ENCODE measurements at places on chromosomes 6 and 20.

DNA sequence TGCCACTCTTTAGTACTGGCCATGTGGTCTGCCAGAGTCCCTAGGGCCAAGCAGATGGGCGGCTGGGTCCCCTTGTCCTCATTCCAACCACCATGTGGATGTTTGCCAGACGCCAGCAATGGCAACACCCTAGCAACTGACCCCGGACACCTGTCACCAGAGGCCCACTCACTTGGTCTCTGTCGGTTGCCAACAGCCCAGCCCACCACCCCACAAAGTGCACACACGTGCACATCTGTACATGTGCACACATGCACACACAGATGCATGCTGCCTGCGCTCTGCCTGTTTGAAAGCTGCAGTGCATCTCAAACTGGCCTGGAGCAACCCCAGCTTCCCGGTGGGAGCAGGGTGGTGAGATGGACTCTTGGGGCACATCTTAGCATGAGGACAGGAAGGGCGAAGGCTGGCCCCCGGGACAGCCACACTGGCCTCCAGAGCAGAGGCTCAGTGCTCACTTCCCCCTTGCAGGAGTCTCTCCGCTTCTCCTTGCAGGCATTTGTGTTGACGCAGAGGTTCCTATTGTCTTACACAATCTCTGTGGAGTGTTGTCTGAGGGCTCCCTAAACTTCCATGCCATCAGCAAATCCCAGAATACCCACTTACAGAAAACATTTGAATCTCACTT is 54.0 kb downstream of the PSMG4 start:
- no peak for DNase-seq

DNA sequence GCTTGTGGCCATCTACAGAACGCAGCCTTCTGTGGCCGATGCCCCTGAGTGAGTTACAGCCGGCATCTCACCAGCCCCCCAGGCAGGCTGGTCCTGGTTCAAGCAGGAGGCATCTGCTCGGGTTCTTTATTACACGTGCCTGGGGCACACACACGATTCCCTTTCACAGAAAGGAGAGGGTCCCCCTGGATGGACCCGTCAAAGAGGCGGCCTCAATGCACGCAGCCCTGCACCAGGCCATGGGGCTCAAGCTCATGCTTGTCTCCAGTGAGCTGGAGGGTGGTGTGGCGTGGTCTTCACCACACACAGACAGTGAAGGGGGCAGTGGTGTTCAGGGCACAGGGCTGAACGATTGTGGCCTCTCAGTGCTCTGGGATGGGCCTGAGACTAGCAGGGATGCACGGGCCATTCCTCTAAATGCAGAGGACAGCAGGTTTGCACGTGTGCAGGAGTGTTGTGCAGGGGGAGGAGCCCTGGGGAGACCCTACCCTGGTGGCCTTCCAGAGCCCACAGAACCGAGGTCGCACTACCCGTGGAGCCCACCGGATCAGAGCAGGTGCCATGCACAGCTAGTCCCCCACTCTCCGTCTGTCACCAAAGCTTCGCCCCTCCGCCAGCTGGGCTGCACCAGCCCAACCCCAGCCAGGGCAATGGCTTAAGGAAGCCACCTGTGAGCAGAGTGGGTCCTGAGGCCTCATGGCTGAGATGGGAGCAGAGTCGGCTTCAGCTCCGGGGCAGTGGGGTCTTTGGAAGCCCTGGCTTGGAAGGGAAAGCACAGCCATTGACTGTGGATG is 23.1 kb downstream of the FRMD1 start:
- no peak for DNase-seq

DNA sequence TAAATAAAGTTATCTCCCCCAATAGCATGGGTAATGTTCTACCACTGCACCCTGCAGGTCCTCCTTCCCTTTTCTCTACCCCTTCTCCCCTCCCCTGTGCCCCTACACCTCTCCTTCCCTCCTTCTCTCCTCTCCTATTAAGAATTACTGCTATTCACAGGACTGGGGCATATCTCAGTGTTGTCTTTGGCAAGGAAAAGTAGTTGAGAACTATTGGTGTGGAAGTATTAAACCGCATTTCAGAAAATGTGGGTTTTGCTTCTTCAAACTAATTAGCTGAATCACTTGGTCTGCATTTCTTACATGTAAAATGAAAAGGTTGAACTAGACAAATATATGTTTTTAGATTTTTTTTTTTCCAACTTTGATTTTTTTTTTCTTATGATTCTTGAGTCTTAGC is 296.3 kb downstream of the CDKAL1 start:
- no peak for DNase-seq

DNA sequence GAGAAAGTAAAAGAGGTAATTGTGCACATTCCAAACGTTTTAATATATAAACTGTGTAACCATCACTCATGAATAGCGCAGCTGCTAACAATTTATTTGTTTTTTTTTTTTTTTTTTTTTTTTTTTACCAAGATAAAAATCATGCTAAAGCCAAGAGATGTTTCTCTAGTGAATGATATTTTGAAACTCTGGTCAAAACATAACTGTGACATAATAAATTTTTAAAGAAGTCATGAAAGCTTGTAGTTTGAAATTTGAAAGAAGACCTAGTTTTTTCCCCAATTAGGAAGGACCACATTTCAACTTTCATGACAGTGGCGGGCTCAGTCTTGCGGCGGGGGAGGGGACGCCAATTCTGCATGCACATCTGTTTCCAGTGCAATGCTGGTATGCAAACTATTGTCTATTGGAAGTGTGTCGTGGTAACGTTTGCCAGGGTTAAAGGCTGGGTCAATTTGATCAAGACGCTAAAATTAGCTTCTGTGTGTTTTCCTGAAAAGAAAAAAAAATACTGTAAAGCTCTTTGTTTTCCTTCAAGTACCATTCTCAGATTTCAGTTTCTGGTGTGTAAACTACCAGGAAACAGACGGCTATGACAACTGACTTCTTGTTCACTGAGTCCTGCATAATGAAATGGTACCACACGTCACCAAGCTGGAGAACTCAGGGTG is 211.9 kb downstream of the FOXC1 start:
- peak; percentile 54 for DNase-seq

DNA sequence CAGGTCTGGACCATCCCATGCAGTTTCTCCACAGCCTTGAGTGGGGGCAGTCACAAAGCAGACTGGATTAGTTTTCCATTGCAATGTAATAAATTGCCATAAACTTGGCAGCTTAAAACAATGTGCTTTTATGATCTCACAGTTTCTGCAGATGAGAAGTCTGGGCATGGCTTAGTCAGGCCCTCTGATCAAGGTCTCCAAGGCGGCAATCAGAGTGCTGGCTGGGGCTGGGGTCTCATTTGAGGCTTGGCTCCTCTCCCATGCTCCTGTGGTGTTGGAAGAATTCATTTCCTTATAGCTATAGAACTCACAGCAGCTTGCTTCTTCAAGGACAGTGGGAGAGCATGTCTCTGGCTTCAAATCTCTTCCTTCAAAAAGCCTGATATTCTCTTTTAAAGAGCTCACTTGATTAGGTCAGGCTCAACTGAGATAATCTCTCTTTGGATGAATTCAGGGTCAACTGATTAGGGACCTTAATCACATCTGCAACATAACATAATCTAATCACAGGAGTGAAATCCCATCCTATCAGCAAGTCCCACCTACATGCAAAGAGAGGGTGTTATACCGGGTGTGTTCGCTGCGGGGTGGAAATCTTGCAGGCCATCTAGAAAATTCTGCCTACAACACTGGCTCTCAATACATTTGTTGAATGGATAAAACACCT is 77.4 kb upstream of the SULF2 start:
- DNase-seq: no peak

DNA sequence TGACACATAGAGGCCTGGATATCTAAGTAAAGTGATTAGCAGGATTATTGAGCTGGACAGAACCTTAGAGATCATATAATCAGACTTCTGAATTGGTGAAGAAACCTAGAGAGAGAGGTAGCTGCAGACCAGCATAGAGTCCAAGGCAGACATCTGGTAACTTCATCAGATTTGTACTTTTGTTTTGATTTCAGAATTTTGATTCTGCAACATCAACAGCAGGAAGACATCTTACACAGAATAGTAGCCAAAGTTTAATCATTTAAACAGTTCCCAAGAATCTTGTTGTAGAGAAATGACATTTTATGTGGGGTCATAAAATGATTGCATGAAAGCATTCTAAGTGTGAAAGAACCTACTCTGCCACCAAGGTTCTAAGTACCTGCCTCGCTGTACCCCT is 39.4 kb downstream of the RPRD1B start:
- DNase-seq: no peak

DNA sequence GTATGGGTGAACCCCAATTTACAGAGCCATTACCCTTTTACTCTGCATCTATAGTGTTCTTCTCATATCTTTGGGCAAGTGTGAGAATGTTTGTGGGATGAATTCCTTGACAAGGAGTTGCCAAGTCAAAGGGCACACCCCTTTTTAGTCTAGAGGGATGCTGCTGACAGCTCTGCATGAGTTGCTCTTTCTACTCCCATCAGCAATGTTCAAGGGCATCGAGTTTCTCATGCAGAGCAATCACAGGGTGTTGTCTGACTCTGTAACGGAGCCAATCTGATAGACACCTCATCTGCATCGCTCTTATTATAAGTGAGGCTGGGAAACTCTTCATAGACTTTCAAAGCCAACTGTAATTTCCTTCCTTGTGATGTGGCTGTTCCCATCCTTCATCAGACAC is 77.4 kb downstream of the EDN3 start:
- DNase-seq: no peak

DNA sequence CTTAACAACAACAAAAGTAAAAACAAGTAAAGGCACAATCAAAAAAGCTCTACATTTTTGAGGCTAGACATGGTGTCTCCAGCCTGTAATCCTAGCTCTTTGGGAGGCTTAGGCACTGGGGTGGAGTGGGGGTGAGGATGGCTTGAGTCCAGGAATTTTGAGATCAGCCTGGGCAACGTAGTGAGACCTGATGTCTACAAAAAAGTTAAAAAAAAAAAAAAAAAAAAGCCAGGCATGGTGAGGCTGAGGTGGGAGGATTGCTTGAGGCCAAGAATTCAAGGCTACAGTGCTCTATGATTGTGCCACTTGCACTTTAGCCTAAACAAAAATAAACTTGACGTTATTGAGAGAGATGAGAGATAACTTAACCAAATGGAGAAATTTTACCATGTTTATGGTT is 60.1 kb downstream of the QKI start:
- DNase-seq: no peak

DNA sequence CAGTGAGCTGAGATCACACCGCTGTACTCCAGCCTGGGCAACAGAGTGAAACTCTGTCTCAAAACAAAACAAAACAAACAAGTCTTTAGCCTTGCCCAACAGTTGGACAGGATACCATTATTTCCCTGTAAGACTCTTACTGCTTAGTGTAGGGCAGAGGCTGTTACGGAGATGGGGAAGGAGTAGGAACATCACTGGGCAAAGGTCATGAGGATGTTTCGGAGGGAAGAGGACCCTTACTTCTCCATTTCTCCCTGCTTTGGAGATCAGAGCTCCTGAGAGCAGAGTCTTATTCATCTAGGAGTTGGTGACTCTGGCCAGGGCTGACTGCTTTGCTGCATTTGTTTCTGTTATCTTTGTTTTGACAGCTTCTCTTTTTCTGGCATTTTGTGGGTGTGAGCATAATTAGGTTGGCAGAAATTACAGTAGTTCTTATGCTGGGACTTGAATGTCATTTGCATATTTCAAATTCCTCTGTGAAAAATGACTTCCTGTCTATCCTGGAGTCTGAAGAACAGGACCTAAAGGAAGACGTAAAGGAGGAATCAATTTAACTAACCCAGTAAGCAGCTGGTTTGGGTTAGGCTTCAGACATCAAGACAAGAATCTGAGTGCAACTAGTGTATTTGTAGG is 89.0 kb downstream of the CDS2 start:
- DNase-seq: no peak

GRCh38 chr6:24908650-24909035 is 27.1 kb downstream of the RIPOR2 start:
- no peak for DNase-seq

- no peak for DNase-seq
Measured at GRCh38 chr6:89690944-89691324, 52.4 kb upstream of the LYRM2 start.

DNA sequence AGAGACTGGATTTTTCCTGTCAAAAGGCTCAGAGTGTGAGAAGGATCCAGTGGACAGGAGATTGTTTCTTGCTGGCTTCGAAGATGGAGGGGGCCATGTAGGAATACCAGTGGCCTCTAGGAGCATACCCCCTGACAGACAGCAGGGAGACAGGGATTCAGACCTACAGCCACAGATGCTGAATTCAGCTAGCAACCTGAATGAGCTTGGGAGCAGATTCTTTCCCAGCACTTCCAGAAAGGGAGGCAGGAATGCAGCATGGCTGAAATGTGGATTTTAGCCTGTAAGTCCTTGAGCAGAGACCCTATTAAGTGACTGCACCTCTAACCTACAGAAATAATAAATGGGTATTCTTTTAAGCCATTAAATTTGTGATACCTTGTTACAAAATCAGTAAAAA is 44.6 kb downstream of the STXBP5 start:
- DNase-seq: no peak

- DNase-seq: no peak
Measured at GRCh38 chr6:116876107-116876506, 935 bp upstream of the RFX6 start.

GRCh38 chr20:37406010-37406998 is 60.4 kb downstream of the SRC start:
- DNase-seq: peak; percentile 46

GRCh38 chr6:13184089-13184468 is 144.3 kb downstream of the TBC1D7 start:
- DNase-seq: no peak

- DNase-seq: no peak
Measured at GRCh38 chr6:146281651-146282362, 252.9 kb downstream of the GRM1 start.

DNA sequence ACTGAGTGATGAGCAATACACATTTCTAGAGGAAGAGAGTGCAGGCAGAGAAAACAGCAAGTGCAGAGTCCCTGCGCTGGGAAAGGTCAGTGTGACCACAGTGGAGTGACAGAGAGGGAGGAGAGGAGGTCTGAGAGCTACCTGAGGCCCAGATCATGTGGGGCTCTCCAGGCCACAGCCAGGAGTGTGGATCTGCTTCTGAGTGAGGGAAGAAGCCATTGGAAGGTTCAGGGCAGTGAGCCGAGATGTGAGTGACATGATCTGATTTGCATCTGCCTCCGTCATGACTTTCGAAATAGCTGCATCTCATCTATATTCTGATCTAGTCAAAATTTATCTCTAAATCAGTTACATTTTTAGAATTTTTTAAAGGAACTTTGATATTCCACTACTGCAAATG is 367.1 kb downstream of the PREX1 start:
- no peak for DNase-seq

DNA sequence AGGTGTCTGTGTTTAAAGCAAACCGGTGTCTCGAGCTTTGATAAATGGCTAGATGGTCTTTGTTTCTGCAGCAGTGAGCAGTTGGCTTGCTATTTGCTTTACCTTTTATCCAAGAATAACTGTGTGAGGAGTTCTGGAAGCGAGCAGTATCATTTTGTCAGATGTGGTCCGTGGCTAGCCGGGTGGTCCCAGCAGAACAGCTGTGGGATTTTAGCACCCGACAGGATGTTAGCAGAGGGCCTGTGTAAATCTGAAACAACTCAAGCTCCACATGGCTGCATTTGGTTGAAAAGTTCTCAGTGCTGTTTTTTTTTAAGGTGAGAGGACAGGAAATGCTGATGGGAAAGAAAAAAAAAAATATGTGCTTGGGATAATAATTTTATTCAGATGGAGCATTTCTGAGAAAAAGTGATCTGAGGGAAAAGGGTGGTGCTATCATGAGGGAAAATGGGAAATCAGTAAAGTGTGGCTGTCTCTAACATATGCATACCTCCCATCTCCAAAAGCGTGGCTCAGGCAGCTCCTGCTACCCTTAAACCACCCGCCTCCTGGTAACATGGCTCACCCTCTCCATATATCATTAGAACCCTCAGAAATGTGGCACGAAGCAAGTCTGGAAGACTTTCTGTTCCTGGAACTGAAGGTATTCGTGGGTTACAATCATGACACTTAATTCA is 215.4 kb downstream of the TSHZ2 start:
- no peak for DNase-seq

Measured in NCI-H774 (cell line).